Omental fat pad (tissue), 4 donors: ENCODE measurements at places on chromosomes 3 and 15.

DNA sequence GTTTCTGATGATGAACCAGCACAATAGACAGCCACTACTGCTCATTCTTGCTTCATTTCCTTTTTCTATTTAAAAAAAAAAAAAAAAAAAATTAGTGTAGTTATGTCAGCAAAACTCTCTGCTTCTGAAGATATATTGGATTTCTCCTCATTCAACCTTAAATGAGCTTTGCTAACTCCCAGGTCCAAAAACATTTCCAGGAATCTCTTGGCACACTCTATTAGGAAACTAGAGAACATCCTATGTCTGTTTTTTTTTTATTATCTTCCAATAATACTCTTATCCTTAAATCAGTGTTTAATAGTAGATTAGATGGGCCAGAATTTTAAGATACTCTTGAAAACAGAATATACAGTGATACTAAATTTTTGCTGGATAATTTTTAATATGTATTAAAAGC is 398.0 kb downstream of the NAALADL2 start:
- no peak for DNase-seq

DNA sequence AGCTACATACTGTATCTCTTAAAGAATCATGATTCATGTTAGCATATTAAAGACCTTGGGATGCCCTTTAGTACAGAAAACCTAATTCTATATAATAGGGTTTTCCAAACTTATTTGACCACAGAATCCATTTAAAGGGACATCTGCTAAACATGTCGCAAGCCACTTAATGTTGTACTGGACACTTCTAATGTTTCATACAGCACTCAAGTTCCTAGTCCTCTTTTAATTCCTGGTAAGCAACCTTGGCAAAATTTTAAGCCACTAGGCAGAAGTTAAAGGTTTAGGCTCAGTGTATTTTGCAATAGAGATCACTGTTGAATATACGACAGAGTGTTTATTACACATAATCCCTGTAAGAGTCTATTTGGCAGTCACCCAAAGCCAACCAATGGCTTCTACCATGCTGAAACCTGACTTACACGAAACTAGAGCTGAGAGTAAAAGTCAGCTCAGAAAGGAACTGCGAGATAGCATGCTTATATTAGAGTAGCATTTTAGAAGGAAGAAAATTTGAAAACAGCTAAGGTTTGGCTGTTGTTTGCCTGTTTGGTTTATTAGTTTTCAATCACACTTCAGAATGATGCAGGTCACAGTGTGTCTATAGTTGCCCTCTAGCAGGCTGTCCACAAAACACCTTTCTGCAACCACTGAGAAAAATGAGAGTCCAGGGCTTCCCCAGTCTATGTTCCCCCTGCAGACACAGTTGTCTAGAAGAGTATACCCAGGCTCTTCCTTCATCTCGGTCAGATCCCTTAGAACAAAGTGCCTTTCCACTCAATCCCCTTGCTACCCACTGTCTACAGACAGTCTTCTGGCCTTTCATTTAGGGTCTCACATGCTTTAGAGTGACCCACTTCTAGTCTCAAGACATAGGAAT is 104.4 kb downstream of the FMN1 start:
- no peak for DNase-seq

DNA sequence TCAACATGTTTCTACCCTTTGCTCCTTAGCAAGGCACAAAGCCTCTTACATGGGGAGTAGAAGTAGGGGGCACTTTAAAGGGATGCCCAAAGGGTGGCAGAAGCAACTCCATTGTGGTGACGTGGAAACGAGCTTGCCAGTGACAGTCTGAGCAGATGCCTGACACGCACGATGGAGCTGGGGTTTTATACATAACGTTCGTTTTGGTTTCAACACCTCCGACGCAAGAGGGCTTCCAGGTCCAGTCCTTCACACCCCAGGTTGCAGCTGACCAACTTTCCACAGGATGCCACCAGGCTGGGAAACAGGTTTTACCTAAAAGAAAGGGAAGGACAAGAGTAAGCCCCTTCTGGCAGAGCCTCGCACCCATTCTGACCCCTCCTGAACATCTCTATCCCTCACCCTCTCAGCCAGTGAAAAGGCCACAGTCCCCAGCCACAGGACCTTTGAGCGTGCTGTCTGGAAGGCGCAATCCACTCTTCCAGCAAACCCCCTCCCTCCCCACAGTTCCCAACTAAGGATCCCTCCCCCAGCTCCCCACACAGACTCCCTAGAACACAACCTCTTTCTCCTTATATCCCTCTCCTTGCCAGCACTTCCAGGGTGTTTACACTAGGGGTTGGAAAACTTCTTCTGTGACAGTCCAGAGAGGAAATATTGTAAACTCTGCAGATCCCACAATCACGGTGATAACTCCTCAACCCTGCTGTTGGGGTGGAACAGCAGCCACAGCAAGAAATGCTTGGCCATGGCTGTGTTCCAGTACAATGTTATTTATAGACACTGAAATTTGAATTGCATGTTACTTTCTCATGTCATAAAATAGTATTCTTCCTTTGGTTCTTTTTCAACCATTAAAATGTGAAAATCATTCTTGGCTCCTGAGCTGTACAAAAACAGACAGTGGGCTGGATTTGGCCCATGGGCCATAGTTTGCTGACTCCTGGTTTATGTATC is 36.2 kb downstream of the FAM174B start:
- no peak for DNase-seq

DNA sequence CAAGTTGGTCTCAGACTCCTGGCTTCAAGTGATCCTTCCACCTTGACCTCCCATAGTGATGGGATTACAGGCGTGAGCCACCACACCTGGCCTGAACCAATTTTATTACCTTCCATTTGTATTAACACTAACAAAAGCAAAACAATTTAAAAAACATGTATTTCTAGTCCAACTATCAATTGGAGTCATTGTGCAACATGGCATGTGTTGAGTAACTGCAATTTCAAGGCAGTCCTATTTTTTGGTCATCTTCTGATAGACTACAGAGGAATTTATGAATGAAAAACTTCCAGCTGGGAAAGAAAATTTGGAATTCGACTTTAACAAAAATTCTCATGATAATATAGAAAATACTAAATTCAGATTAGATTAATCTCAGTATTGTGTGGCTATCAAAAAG is 16.8 kb downstream of the SPTSSB start:
- no peak for DNase-seq

GRCh38 chr3:94076055-94076454 is 13.2 kb downstream of the NSUN3 start:
- no peak for DNase-seq

GRCh38 chr15:40151499-40151898 is 9.4 kb upstream of the BUB1B start:
- DNase-seq: no peak

- no peak for DNase-seq
Measured at GRCh38 chr15:66401130-66402021, 14.7 kb downstream of the MAP2K1 start.

DNA sequence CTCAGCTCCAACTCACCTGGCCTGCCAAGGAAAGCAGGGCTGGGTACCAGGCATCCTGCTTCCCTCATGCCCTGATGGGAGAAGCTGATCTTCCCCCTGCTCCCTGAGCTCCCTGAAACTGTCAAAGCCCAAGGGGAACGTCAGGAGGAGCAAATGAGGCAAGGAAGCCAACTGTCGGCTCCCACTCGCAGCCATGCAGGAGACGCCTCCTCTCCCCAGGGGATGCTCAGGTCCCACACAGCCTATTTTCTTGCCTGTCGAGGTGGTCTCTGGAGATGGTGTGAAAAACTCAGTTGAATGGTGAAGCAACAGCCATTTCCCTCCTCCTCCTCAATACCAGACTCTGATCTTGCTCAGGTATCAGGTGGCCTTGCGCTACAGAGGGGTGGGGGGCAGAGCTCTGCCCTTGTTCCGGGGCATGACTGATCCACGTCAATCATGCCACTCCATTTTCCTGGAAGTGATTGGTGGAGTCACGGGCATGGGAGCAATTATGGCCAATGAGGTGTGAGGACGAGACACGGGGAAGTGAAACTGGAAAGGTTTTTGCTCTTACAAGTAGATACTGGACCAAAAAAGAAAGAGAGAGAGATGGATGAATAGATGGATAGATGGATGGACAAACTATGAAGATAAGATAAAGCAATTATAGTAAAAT is 58.2 kb downstream of the SLC6A1 start:
- DNase-seq: no peak

DNA sequence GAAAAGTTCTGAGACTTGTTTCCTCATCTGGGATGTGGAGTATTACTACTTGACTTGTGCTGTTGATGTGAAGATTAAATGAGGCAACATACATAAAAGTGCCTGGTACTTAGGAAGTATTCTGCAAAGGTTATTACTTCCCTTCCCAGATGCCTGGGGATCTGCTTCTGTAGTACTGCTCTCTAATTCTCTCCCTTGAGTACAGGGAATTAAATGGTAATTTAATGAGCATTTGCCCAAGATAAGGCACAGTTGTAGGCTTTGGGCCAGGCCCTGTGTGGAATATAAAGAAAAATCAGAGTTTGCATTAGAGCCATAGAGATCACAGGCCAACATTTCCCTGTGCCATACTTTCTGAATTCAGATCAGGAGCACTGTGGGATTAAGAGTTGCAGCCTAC is 84.4 kb downstream of the LARS2 start:
- no peak for DNase-seq

GRCh38 chr3:31086148-31086547 is 191.7 kb upstream of the GADL1 start:
- no peak for DNase-seq

- no peak for DNase-seq
Measured at GRCh38 chr3:27521872-27522265, 37.7 kb upstream of the SLC4A7 start.

DNA sequence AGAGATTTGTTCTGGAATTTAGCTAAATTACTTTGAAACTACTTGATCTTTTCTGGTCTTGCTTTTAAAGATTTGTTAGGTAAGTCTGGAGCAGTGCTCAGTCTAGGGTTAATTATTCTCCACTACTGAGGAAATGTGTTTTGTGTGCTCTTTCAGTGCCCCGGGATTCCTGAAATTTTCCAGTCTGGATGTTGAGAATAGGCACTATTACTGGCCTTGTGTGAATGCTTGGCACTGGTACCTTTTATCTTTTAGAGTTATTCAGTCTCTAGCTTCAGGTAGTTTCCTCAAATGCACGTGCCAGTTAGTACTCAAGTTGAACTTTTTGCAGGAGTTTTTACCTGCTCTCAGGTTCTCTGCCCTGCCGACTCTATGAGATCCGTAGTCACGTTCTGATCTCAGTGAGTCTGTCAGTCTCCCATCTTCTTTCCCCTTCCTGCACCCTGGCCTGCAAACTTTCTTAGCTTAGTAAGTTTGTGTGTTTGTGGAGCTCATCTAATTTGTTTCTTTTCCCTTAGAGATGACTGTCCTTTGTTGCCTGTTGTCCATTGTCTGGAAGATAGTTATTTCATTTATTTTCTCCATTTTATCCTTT is 39.5 kb downstream of the TCF12 start:
- DNase-seq: no peak

GRCh38 chr15:93706495-93707292 is 524.7 kb upstream of the MCTP2 start:
- DNase-seq: no peak

DNA sequence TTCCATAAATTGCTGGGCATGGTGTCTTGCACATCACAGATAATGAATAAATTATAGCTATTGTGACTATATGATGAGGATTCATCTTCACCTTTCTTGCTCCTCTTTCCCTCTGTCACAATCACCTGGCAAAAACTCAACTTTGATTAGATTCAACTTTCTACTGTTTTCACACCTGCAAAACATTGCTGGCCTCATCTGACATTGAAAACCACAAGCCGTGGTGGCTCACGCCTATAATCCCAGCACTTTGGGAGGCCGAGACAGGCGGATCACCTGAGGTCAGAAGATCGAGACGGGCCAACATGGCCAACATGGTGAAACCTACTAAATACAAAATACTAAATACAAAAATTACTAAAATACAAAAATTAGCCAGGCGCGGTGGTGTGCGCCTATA is 12.7 kb upstream of the PEX5L start:
- no peak for DNase-seq

- DNase-seq: no peak
Measured at GRCh38 chr3:131713416-131714123, 210.8 kb upstream of the MRPL3 start.

DNA sequence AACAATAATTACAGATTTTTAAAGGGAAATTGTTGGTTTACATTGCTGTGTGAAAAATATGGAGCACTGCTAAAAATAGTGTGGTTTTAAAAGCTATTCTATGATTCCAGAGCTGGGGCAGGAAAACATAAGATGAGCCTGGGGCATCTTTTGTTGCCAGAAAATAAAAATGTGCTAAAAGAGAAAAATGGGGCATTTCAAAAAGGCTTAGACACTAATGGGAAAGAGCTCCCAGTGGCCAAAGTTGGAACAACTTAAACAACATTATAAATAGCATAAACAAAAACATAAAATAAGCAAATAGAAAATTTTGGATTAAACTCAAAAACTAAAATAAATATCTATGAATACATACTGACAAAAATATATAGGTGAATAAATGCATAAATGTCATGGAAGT is 478.9 kb downstream of the NLGN1 start:
- no peak for DNase-seq

GRCh38 chr3:97689962-97690361 is 74.6 kb upstream of the ARL6 start:
- no peak for DNase-seq

- DNase-seq: no peak
Measured at GRCh38 chr3:194235160-194235559, 99.2 kb downstream of the HES1 start.

DNA sequence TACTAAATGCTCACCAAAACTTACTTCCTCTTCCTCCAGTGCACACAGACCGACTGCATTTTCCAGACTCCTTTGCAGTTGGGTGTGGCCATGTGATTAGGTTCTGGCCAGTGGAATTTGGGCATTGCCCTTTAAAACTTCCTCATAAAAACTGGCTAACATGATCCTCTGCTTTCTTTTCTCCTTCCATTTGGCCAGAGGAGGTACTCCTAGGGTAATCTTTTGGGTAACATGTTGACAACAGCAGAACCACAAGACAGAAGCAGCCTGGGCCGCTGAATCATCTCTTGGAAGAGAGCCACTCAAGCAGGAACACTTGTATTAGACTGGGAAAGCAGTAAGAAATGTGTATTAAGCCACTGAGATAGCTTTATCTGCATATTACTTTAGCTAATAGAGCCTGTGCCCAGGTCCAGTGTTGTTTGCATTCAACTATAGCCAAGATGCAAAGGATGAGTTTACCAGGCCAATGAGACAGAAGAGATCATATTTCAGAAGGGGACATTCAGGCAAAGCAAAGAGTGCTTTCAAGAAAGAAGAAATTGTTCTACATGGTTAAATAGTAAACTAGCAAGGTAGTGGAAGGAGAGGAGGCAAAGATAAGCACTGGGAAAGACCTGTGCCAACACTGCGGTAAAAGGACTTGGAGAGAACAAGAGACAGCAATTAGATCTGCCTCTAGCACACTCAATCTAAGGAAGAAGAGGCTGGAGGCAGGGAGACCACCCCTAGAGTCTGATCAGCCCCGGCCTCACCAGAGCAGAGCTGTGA is 79.8 kb downstream of the PLCH1 start:
- peak; percentile 24 for DNase-seq

GRCh38 chr15:51737522-51738305 is at the start of gene LYSMD2:
Gene LYSMD2 (minus strand): TSS chr15:51737655. CDS start chr15:51737622, 33 bp downstream.
- no peak for DNase-seq

GRCh38 chr15:61459785-61460707 is 230.9 kb upstream of the RORA start:
- no peak for DNase-seq
